ENCODE measurements at places on chromosomes 6 and 20.

GRCh38 chr20:38498909-38499308, 26.3 kb downstream of the RALGAPB start:
- DNase-seq = no peak

GRCh38 chr6:72260489-72260888, 361.4 kb upstream of the KCNQ5 start:
- no peak for DNase-seq

DNA sequence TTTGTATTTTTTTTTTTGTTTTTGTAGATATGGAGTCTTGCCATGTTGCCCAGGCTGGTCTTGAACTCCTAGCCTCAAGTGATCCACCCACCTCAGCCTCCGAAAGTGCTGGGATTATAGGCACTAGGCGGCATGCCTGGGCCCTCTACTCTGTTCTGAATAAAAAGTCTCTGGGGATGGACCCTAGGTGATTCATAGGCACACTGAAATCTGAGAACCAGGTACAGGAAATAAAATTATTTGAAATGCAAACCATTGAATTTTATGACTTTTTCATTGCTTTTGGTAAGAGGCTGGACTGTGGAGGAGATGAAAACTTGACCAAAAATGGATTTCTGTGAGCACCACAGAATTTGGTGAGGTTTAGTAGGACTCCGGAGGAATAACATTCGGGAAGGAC, 117.5 kb downstream of the PRIM2 start:
- no peak for DNase-seq

- no peak for DNase-seq
Measured at GRCh38 chr20:53059848-53060247, 87.7 kb downstream of the TSHZ2 start.

- no peak for DNase-seq
Measured at GRCh38 chr20:51409192-51409880, 133.2 kb downstream of the NFATC2 start.

- DNase-seq = no peak
Measured at GRCh38 chr6:92879526-92879925, 539.8 kb downstream of the EPHA7 start.

All from T-helper 2 cell (primary cell).